Neural cell (in vitro differentiated cells): ENCODE measurements at places on chromosomes 2 and 18. TPM values are rescaled to one million over a fixed set of nuclear protein-coding genes. Genes with fewer than 3 reads are reported as not detected.

The NOTO gene
- polyA plus RNA-seq = not detected in 2 replicates

The POTEE gene
- polyA plus RNA-seq = 0.38 and 1.3 TPM in 2 replicates

The MLPH gene
- not detected in 2 replicates for polyA plus RNA-seq

The FIGN gene
- polyA plus RNA-seq = 0.71 and 1.0 TPM in 2 replicates

The CKAP2L gene
- polyA plus RNA-seq = 0.78 and 1.5 TPM in 2 replicates

The ITGB6 gene
- polyA plus RNA-seq = 6.1 and 8.3 TPM in 2 replicates

The AFF3 gene
- polyA plus RNA-seq = 5.1 and 5.7 TPM in 2 replicates

The CNTNAP5 gene
- 19.3 and 39.0 TPM in 2 replicates for polyA plus RNA-seq

The GPR39 gene
- polyA plus RNA-seq = 0.90 and 1.1 TPM in 2 replicates

The FOXD4L1 gene
- 0.82 and 1.6 TPM in 2 replicates for polyA plus RNA-seq

The CDH19 gene
- polyA plus RNA-seq = 0.11 and 0.28 TPM in 2 replicates

The SPHKAP gene
- polyA plus RNA-seq = 1.7 and 2.3 TPM in 2 replicates

The C2orf80 gene
- polyA plus RNA-seq = 68.0 and 71.5 TPM in 2 replicates

The ST8SIA5 gene
- polyA plus RNA-seq = 0.92 and 0.93 TPM in 2 replicates
